ENCODE measurements at places on chromosomes 11 and 22. TPM values are rescaled to one million over a fixed set of nuclear protein-coding genes. Genes with fewer than 3 reads are reported as not detected.

ARHGAP8 gene
- 0.21 TPM for polyA plus RNA-seq

DRD2 gene
- not detected for polyA plus RNA-seq

HPX gene
- polyA plus RNA-seq: 1.5 TPM

TRIM34 gene
- 5.3 TPM for polyA plus RNA-seq

SCGB1D2 gene
- polyA plus RNA-seq: not detected
